SW480 (cell line): ENCODE measurements at places on chromosomes 4 and X.

DNA sequence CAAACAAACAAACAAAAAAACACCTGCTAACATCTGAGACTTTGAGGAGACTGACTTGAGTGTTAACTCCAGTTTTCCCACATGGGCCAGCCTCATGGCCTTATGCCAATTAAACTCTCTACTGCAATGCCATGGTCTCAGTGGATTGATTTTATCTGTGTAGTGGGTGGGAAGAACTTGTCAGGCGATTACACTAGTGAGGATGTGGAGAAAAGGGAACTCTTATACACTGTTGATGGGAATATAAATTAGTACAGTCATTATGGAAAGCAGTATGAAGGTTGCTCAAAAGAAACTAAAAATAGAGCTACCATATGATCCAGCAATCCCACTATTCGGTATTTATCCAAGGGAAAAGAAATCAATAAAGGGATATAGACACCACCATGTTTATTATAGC lies 12.8 kb upstream of the XIAP start:
- no peak for DNase-seq

GRCh38 chrX:133495464-133496391 lies 80.4 kb upstream of the GPC4 start:
- DNase-seq: no peak

GRCh38 chr4:143241892-143242291 lies 57.2 kb downstream of the USP38 start:
- DNase-seq: no peak

- DNase-seq: no peak
Measured at GRCh38 chr4:135724421-135724820, 1522.8 kb upstream of the PABPC4L start.

DNA sequence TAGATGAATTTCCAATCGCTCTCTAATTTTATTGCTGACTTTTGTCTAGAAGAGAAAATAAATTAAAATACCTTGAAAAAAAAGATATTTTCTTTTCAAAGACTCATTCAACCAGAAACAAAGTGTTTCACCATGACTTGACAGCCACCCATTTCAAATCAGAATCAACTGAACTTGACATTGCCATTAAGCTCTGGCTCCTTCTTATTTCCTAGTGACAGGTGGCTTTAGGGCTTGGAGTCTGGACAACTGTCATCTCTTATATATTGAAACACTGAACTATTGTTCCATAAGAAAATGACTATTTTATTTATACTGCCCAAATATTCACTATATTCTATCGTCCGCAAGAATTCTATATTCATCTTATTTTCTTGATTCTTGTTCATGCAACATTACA lies 229.2 kb downstream of the SLC39A8 start:
- no peak for DNase-seq

- no peak for DNase-seq
Measured at GRCh38 chr4:153261461-153261860, 57.2 kb downstream of the TRIM2 start.

DNA sequence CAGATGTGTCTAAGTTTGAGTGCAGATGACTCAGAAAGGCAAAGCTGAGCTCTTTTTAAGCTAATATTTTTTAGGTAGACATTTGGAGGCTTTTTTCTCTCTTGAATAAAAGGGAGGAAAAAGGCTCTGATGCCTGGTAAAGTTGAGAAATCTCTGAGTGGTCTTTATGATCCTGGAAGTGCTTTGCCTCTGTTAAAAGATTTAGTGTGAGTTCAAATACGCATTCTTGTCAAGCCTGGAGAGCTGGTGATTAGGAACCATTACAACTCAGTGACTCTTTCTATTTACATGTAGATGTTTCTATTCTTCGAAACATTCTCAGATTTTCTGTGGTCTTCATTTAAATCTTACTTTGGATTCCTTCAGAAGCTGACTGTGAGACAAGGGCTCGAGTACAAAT lies 143.4 kb upstream of the MED14 start:
- DNase-seq: no peak

GRCh38 chr4:152581536-152582160 lies 45.8 kb upstream of the FBXW7 start:
- DNase-seq: no peak
